Ureter (tissue), 1 donor: ENCODE measurements at places on chromosomes 6 and 20. TPM values are rescaled to one million over a fixed set of nuclear protein-coding genes. Genes with fewer than 3 reads are reported as not detected.

Gene UBD
- total RNA-seq = 8.8 TPM

- no peak for DNase-seq
Observed at GRCh38 chr6:19712998-19713397, 124.2 kb upstream of the ID4 start.

Gene POU5F1
- 9.5 TPM for total RNA-seq

GRCh38 chr20:34567892-34568865 is 9.7 kb downstream of the MAP1LC3A start:
- DNase-seq = no peak

Gene HTR1E
- total RNA-seq = not detected

GRCh38 chr6:30589754-30590358 is 18.6 kb downstream of the ABCF1 start:
- no peak for DNase-seq

DNA sequence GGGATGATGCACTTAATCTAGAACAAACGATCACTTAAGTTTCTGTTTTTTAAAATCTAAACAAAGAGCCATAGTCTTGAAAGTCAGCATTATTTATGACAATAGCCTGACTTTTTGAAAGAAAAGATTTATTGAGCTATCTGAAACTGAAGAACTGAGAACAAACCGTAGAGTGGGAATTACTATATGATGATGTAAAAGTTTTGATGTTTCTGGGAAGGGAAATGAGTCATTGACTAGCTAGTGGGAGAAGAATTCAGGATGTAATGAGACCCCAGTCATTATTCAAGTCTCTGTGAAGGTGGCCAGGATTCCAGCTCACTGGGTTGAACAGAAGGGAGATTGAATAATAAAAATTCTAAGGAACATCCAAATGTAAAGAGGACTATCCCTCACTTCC is 83.4 kb upstream of the FABP7 start:
- DNase-seq = no peak

Gene MMP24OS
- total RNA-seq = 103 TPM

- no peak for DNase-seq
Observed at GRCh38 chr6:117469356-117469755, 13.1 kb upstream of the DCBLD1 start.

Gene SNX21
- 31.4 TPM for total RNA-seq

Gene OR12D3
- total RNA-seq = not detected
